ENCODE measurements at places on chromosomes 12 and 14.

GRCh38 chr12:95767703-95768102, 22.9 kb downstream of the NTN4 start:
- DNase-seq: no peak

GRCh38 chr14:34224221-34224620, 237.8 kb downstream of the SPTSSA start:
- no peak for DNase-seq

GRCh38 chr14:70239802-70240201, 51.1 kb upstream of the SLC8A3 start:
- DNase-seq: no peak

DNA sequence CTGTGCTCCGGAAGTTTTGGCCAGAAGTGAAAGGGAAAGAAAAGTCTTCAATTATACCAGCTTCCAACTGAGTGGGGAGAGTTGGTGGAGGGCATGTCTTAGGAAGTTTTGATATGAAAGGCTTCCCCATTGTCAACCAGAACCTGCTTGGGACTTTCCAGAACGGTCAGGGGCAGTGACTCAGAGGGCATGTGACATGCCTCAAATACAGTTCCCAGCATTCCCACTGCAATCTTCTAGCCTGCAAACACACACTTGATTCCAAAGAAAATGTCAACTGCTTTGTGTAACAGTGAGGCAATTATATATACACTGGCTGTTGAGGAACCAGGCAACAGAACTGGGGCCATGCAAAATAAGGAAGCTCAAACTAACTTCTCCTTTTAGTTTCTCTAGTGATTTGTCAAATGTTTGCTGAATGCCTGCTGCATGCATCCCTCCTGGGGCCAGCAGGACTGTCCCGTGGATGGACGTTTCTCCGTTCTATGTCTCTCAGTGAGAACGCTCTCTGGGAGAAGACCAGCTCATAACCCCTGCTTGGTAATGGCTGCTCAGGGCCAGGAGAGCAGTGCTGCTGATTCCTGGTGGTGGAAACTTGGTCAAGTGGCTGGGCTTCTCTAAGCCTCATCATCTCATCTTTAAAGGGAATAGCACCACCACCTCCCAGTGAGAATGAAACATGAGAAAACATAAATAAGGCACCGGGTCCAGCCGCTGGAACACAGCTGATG, 18.3 kb downstream of the SLC25A47 start:
- DNase-seq: peak; percentile 70

- DNase-seq: no peak
Observed at GRCh38 chr14:104787736-104788135, 7.8 kb downstream of the AKT1 start.

GRCh38 chr14:88616697-88617096, 53.9 kb downstream of the ZC3H14 start:
- DNase-seq: no peak

DNA sequence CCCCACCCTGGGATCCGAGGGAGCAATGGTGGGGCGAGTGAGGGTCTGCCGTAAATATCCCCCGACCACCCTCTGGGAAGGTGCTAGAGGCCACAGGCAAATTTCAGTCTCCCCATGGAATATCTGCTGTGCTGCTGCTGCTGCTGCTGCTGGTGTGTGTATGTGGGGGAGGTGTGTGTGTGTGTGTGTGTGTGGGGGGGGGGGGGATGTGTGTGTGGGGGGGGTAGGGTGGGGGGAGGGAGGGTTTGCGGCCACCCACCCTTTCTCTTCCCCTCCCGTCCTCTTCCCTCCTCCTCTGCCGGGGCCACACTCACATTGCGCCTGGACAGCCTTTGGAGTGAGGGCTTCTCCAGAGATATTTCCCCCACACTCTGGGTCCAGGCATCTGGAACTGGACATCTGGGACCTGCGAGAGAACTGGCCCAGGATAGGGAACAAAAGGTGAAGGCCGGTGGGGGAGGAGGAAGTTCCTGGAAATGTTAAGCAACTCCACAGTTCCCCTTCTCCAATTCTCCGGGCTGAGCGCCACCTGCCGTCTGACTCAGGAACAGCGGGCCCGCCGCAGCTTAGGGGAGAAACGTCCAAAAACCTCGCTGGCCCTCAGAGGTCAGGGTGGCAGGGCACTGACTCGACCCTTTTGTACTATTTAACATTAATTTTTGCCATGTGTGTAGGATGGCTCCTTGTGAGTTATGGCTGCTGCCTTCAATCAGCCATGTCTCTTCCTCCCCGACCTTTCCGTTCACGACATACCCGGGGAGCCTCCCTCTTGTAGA, at the start of gene C1RL:
Gene C1RL, minus strand, starts transcription at position 419 of the 776 bp plus-strand sequence. Its CDS starts 34 bp downstream, at position 385.
- DNase-seq: peak; percentile 67

- peak; percentile 45 for DNase-seq
Observed at GRCh38 chr14:93239869-93240677, 33.0 kb downstream of the UBR7 start.

DNA sequence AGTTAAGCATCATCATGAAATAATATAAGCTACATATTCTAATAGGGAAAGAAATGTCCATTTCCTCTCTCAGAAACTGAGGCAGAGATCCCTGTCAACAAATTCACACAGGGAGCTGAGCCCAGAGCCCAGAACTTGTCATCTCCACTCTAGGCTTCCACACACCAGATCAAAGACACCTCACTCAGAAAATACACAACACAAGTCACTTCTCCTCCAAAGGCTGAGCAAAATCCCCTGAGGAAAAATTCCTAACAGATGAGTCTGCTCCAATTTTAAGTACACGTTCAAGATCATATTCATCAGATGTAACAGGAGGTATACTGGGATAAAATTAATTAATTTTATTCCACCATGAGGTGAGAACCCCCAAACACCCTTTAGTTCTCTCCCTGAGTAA, 227.3 kb downstream of the DPF3 start:
- DNase-seq: peak; percentile 89

DNA sequence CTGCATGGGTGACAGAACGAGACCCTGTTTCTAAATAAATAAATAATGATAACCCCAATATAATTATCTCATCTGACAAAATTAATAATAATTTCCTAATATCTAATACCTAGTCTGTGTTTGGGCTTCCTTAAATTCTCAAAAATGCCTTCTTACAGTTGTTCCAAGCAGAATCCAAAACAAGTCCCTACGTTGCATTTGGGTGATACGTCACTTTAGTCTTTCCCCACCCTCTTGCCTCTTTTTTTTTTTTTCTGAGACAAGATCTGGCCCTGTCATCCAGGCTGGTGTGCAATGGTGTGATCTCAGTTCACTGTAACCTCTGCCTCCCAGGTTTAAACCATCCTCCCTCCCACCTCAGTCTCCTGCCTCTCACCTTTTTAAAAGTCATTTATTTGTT, 26.7 kb downstream of the VEZT start:
- DNase-seq: no peak

All from A172 (cell line).